ENCODE measurements at places on chromosomes 2 and 18.

GRCh38 chr2:31476511-31477180, 62.1 kb upstream of the XDH start:
- no peak for DNase-seq

DNA sequence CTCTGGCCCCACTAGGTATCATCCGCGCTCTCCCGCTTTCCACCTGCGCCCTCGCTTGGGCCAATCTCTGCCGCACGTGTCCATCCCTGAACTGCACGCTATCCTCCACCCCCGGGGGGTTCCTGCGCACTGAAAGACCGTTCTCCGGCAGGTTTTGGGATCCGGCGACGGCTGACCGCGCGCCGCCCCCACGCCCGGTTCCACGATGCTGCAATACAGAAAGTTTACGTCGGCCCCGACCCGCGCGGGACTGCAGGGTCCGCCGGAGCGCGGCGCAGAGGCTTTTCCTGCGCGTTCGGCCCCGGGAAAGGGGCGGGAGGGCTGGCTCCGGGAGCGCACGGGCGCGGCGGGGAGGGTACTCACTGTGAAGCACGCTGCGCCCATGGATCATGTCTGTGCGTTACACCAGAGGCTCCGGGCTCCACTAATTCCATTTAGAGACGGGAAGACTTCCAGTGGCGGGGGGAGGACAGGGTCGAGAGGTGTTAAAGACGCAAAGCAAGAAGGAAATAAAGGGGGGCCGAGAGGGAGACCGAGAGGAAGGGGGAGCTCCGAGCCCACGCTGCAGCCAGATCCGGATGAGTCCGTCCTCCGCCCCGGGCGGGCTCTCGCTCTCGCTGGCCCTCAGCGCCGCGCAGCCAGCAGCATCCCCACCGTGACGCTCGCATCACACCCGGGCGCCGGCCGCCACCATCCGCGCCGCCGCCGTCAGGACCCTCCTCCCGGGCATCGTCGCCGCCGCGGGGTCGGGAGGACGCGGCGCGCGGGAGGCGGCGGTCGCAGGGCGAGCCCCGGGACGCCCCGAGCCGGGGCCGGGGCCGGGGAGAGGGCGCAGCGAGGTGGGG, 664 bp downstream of the NETO1 start:
- no peak for DNase-seq

DNA sequence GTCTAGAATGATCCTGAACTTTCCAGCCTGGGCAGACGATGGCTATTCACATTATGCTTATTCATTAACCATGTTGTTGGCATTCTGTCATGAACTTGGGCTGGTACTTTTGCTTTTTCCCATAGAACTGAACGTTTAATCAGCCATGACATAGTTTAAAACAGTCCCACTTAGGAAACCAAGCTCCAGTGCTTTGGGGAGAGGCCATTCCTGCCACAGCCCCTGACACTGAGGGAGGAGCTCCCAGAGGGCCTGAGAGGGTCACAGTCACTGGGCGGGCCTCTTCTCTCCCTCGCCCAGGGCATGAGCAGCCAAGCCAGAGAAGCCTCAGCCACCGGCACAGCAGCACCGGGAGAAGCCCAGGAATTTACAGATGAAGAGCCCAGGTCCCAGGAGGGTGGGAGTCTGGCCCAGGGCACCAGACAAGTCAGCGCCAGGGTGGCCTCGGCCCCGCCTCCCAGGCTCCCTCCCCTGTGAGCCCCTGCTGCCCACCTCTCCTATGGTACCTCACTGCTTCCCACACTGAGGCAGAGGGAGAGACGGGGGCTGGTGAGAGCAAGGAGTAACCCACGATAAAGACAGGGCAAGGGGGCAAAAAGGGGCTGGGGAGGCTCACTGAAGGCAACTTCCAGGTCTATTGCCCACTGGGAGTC, 33.6 kb downstream of the MAL start:
- peak; percentile 47 for DNase-seq

GRCh38 chr18:22034276-22034675, 135.1 kb upstream of the GATA6 start:
- no peak for DNase-seq

GRCh38 chr2:234881413-234882241, 70.2 kb upstream of the SH3BP4 start:
- peak; percentile 96 for DNase-seq
